ENCODE measurements at places on chromosomes 5 and 9.

DNA sequence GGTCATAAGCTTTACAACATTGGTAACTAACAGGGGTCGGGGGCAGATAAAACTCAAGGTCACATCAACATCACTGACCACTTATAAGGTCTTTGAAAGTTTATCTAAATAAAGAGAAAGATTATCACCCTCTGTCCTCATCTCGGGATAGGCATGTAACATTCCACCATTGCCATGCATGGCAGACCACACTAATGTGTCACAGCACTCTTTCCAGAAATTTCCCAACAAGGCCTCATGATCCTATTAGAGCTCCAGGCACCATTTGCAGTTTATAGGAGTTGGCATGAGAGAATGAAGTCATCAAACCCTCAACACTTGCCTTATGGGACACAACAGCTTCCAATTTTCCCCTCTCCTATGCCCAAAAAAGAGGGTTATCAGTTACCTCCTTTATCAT is 31.9 kb upstream of the ZNF622 start:
- no peak for DNase-seq

- no peak for DNase-seq
Measured at GRCh38 chr9:34230556-34230955, 51.7 kb downstream of the UBAP1 start.

DNA sequence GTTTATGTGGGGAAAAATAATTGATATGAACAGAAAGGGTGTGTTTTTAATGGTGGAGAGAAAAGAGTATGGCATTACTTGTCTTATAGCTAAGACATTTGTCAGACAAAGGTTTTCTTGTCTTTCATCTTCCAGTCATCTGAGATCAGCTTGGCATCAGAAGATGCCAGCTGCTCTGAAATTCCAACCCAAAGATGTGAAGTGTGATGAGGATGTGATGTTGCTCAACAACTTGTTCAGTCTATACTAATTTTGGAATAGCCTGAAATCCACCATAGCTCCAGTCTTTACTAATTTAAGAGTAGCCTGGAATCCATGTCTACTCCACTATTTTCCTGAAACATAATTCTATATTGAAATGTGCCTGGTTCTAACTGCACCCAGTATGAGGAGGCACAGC is 182.3 kb downstream of the CFAP90 start:
- DNase-seq = no peak

DNA sequence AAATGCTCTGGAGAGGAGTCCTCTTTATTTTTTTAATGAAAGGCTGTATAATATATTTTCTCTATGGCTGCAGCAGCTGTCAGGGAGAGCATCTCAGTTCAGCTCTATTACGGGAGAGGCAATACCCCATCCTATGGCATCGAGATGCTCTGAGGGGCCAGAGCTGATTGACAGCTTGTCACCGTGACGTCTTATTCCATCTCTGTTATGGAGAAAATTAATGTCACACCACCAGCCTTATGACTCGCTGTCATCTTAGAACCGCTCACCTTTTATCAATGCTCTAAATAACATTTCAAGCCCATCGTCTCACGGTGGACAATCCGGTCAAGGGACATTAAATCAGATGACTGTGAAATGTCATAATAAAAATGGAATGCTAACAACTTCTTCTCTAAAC is 273.5 kb downstream of the SLF1 start:
- DNase-seq = no peak

GRCh38 chr5:20524991-20525529 is 537.1 kb upstream of the CDH18 start:
- no peak for DNase-seq

DNA sequence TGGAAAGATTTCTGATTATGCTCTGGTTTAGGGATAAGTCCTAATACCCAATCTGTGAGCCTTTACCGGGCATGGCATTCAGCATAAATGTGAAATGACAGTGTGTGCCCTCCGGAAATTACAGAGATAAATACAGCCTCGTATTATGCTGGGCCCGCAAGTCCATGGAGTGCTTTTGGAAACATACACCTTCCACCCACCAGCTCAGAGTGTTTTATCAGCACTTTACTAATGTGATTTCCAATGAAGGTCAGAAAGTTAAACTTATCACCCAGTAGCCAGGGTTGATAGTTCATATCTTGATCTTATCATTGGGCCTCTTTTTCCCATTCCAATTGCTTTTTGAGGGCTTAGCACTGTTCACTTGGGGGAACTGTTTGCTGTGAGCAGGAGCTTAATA is 94.8 kb downstream of the SGCD start:
- no peak for DNase-seq

GRCh38 chr9:125574126-125574877 is 132.7 kb downstream of the MAPKAP1 start:
- DNase-seq = no peak

DNA sequence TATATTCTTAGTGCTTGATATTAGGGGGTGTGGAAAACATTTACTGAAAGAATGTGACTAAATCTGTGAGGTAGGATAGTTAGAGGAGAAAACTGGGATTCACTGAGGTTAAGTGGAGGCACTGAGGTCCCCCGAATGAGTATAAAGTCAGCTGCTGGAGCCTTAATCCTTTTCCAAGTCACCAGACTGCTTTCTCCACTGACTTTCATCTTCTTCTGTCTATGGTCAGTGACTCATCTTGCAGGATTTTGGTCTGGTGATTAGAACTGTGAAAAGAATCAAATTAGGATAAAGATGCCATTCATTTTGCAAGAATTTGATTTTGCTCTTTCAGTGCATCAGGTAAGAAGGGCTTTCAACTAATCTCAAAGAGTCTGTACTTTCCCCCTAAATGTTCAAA is 89.3 kb upstream of the ALDH1A1 start:
- DNase-seq = no peak

DNA sequence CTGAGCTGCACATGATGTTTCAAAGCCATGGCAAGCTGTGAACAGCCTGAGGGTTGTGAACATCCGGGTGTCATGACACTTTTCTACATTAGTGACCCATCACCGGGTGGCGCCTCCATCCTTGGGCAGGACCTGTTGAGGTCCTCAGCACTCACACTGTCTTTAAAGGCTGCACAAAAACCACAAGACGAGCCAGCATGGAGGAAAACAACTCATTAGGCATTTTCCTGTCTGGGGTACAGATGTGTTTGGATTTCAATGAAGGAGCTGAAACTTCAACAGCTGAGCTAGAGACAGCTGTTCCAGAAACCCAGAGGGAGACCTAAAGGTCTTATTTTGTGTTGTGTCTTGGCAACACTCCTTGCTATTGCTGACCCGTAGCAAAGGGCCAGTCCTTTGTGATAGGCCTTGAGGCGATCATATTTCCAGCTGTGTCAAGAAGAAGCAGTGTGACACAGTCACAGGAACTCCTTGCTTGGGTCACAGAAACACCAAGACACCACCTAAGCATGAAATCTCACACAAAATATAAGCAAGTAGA is 151.8 kb upstream of the VLDLR start:
- DNase-seq = no peak

DNA sequence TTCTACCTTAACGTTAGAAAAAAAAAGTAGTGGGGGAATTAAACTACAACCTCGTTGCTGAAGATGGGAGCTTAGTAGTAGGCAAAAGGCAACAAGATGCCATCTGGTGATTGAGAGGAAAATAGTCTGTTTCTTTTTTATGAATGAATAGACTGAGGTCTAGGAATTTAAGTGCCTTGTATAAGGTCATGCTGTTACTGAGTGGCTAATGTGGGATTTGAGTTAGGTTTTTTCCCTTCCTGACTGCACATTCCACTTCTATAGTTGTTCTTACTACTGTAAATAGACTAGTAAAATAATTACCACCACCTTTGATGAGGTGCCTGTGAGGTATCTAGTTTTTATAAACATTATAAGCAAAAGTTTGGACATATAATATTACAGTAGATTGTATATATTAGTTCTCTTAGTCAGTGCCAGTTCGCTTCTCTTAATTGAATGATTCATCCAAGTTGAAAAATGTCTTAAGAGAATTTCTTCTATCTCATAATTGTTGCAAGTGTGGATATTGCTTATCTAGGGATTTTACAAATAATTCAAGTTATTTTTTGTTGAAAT is 19.1 kb downstream of the FSD1L start:
- DNase-seq = no peak

GRCh38 chr9:3863111-3863528 is 337.3 kb upstream of the RFX3 start:
- DNase-seq = peak; percentile 8

DNA sequence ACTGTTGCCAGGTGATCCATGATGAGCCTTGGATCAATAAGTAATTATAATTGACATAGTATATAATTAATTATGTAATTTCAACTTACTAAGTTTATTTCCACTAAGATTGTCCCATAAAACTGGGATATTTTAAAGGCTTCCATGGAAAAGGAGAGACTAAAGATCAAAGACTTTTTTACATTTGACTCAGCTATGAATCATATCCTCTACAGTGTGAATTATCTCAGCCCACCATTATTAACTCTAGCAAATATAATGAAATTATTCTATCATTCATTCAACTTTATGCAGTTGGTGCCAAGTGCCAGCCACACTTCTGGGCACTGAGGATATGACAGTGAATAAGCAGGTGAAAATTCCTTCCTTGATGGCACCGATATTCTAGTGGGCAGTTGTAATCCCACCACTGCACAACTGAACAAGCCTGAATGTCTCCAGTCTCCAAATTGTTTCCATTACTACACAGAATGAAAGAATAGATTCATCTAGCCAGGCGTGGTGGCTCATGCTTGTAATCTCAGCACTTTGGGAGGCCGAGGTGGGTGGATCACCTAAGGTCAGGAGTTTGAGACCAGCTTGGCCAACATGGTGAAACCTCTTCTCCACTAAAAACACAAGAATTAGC is 21.9 kb upstream of the TXN start:
- DNase-seq = no peak

GRCh38 chr5:179268966-179269693 is 76.1 kb downstream of the ADAMTS2 start:
- DNase-seq = no peak

- DNase-seq = no peak
Measured at GRCh38 chr9:86408121-86408520, 53.9 kb upstream of the TUT7 start.

GRCh38 chr5:82403026-82403425 is 124.9 kb upstream of the RPS23 start:
- no peak for DNase-seq

DNA sequence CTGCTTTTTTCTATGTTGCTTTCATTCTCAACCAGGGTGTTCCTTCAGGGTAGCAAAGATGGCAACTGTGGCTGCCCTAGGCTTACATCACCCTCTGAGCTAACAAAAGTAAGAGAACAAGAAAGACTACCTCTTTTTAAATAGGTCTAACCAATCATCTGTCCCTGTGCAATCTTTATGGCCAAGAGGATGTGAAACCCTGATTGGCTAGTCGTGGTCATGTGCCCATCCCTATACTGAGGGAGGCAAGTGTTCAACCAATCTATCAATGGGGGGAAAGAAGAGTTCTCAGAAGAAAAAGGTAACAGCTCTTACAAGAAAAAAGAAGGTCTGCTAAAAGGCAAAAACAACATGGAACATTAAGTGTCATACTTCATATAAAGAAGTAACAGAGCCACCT is 11.7 kb upstream of the SNCAIP start:
- no peak for DNase-seq

DNA sequence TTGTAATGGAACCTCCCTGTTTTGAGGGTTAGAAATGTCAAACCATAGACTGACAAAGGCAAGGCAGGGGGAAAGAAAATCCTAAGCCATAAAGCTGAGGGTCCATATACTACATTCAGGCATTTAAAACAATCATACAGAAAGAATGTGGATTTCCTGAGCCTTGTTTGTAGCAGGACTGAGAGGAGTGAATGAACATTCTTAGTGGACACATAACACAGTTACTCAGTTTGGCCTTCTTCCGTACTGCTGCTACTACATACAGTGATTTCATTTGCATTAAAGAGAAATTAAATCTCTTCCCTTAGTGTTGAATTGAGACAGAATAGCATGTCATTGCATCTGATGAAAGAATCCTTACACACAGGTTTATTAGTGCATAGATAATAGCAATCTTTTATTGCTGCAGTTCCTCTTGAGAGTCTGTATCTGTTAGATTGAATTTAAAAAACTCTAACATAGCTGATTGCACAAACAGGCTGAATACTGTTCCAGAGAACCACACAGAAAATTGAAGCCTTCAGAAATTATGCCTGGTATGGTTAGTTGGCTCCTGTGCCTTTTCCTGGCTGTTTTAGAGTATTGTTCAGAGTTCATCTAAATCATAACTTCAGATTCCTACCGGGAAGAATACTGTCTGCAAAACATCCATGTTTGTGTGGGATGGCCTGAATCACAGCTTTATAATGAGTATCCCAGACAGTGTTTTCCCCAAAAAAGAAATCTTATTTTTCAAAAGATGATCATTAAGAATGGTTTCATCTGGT is 2.0 kb upstream of the MTX3 start:
- DNase-seq = no peak

DNA sequence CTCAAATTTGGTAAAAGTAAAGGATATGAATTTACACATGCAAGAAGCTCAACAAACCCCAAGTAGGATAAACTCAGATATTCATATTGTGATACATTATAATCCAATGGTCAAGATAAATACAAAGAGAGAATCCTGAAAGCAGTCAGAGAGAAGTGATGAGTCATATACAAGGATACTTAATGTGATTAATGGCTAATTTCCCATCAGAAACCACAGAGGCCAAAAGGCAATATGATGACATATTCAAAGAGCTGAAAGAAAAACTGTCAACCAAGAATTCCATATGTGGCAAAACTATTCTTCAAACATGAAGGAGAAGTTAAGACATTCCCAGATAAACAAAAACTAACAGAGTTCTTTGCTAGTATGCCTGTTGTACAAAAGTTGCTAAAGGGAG is 19.5 kb upstream of the IRF1 start:
- DNase-seq = no peak

- DNase-seq = no peak
Measured at GRCh38 chr5:124371111-124371706, 375.2 kb downstream of the ZNF608 start.

- no peak for DNase-seq
Measured at GRCh38 chr9:81850724-81851123, 77.5 kb upstream of the SPATA31D4 start.

GRCh38 chr5:93995126-93995621 is 253.8 kb upstream of the POU5F2 start:
- no peak for DNase-seq

DNA sequence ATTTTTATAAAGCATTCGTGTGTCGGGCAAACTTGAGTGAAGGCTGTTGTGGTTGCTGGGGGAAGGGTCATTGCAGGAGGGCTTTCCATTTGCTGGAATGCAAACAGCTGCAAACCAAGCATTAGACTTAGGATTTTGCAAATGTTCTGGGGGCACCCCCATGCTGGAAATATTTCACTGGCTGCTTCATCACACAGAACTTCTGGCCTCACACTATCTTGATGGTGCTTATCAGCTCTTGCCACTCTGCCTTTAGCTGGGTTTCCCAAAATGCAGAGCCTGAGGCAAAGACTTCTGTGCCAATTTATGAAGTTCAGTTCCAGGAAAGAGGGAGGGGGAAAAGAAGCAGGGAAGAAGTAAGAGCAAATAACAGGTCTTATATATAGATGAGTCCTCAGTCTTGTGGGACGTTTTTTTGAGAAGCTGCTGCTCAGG is 8.6 kb upstream of the COL15A1 start:
- DNase-seq = no peak

GRCh38 chr9:1414711-1415131 is 364.6 kb downstream of the DMRT2 start:
- no peak for DNase-seq
